ENCODE measurements at places on chromosomes 5 and 9.

- DNase-seq, result no peak
Measured at GRCh38 chr5:132074772-132075718, 1.5 kb downstream of the CSF2 start.

GRCh38 chr9:15220658-15221318 lies 86.2 kb downstream of the TTC39B start:
- DNase-seq, result peak; percentile 34

DNA sequence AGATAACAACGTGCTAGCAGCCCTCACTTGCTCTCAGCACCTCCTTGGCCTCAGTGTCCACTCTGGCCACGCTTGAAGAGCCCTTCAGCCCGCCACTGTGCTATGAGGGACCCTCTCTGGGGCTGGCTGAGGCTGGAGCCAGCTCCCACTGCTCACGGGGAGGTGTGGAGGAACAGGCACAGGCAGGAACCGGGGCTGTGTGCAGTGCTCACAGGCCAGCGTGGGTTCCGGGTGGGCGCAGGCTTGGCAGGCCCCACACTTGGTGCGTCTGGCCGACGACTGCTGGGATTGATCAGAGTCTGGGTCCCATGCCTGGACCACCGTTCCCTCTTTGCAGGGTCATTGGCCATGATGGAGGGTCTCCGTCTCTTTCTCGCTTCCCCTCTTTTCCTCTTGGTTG lies 194.3 kb upstream of the GRAMD2B start:
- DNase-seq, result no peak

DNA sequence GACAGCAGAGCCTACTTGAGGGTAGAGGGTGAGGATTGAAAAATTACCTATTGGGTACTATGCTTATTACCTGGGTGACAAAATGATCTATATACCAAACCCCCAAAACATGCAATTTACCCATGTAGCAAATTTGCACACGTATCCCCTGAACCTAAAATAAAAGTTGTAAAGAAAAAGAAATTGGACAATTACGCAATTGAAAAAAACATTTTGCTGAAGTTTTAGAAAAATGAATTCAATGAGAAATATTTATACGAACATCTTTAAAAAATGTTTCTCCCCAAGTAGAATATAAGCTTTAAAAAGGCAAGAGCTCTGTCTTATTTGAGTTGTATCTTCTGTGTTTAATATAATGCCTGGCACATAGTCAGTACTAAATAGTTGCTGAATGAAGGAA lies 30.3 kb upstream of the TRAF1 start:
- DNase-seq, result no peak

- DNase-seq, result peak; percentile 43
Measured at GRCh38 chr5:74556631-74557595, 83.6 kb downstream of the ENC1 start.

DNA sequence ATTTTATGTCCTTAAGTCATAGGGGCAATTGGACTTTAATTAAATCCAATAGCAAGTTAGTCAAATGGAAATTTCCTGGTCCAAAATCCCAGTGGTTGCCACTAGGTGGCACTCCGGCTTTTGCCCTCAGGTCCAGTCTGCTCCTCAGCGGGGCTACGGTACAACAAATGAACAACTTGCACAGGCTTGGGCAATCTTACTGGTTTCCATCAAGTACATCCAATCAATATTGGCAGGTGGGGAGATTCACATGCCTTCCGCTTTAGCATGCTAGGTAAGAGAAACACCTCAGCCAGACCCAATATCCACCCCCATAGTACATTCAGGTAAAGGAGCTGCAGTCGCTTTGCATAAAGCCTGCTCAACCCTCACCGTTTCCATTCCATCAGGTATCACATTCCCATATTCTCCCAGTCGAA lies 6.3 kb upstream of the MXD3 start:
- peak; percentile 46 for DNase-seq

DNA sequence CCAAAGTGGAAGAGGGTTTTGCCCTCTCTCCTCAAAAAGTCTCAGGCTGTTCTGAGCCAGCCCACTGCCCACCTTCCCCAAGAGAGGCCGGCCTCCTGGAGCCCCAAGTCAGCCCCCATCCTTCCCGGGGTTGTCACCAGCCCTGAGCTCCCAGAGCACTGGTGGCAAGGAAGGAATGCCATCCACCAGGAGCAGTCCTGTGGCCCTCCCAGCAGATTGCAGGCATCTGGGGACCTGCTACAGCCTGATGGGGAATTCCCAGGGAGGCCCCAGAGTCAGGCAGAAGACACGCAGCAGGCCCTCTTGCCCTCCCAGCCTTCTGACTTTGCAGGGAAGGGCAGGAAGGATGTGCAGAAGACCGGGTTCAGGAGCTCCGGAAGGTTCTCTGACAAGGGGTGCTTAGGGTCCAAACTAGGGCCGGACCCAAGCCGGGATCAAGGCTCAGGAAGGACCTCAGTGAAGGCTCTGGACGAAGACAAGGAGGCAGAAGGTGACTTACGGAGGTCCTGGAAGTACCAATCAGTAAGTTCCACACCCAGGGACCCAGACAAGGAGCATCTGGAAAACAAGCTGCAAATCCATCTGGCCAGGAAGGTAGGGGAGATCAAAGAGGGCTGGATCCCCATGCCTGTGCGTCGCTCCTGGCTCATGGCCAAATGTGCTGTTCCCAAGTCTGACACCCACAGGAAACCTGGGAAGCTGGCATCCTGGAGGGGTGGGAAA lies 3.7 kb downstream of the SPATA31E1 start:
- DNase-seq, result no peak
